ENCODE measurements at places on chromosomes 12 and 14.
A peak's percentile ranks its signal among the peaks of the same experiment; 100 is the strongest.

GRCh38 chr12:32603858-32604257 lies 75.2 kb upstream of the DNM1L start:
- DNase-seq = no peak

DNA sequence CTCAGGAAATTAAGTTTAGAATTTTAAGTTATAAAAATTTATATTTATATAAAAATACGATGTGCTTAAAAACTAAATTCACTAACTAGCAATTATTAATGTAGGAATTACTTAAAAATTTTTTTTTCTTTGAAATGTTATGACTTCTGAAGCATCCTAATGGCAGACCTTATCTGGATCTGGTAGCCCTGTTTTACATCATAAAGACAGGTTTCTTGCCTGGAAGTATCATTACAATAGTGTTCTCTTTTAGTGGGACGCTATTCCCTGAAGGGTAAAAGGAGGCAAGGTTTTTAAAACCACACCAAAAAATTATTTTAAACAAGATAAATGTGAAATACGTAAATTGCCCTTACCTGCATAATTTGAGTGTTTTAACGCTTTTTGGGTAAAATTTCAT lies 2.1 kb downstream of the WDR20 start:
- DNase-seq = no peak

GRCh38 chr12:46794593-46795190 lies 31.1 kb downstream of the SLC38A4 start:
- no peak for DNase-seq

GRCh38 chr14:32224737-32225377 lies 21.8 kb upstream of the RNU6-8 start:
- no peak for DNase-seq

DNA sequence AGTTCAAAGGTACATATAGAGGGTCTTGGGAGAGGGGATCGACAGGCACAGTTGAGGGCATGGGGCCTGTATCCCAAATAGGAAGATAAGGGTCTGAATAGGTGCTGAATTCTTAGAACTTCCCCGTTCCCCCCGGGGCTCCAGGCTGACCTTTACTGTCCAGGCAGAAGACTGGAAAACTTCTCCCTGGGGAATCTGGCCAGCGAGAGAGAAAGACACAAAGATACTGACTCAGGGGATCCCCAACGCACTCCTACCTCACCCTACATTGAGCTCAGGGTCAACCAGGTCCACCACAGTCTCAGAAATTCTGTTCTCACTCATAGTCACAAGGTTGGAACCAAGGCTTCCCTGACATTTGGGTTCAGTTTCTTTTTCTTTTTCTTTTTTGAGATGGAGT lies 46.2 kb downstream of the ACACB start:
- DNase-seq = no peak

DNA sequence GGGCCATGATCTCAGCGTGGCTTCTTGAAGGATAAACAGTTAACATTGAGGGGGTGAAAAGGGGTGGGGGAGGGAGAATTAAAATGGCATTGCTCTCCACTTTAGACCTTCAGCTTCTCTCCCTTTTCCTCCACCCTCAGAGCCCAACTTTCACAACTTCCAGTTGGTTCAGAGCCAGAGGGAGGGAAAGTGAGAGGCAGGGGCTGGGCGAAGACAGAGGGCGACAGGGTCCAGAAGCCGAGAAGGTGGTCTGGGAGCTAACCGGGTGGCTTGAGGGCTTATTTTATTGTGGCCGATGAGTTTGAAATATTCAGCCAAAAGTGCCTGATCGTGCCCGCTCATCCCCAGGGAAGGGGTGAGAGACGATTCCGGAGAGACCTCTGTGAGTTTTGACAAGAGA lies 4.1 kb downstream of the BMP4 start:
- no peak for DNase-seq

DNA sequence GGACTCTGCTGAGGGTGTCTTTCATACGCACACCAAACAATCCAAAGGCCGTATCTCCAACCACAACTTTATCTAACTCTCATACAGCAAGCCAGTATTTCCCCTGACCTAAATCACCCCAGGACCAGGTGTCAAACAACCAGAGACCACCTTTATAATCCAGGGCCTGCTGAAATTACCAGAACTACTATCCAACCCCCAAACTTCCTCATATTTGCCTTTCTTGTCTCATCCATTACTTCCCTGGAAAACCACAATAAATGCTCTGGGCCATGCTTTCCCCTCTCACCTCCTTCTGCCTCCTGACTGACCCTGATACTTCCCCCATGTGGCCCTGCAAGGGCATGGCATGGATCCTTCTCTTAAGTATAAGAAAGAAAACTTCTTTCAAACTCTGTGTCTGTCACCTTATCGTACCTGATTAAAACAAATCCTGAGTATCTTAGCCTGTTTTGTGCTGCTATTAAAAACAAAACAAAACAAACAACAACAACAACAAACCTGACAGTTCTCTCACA lies 44.7 kb upstream of the CRACR2A start:
- DNase-seq = no peak

DNA sequence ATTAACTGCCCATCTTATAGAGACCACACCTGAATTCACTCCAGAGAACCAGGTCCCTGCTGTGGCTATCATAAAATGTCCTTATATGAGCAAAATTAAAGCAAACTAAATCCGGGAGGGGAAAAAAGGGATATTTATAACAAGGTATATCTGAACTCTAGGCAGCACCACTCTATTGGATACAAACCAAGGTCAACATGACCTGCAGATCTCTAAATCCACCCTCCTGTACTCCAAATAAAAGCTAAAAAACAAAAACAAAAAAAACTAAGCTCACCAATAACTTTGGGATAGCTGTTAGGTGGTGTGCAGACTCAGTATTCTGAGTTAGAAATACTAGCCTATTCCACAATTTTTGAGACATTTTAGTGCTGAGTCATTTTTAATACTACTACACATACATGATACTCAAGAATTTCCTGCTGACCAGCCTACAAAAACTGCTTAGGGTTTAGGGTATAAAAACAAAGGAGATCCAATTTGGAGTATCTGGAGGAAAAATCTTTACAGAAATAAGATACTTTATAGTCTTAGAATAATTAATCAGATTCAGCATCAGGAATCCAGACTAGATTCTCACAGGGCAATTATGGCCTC lies 46.6 kb upstream of the LTBP2 start:
- DNase-seq = no peak

- no peak for DNase-seq
These were observed 15.5 kb upstream of the TMX1 start for GRCh38 chr14:51224551-51224950.

- no peak for DNase-seq
These were observed 19.0 kb downstream of the SUSD6 start for GRCh38 chr14:69630360-69630759.

DNA sequence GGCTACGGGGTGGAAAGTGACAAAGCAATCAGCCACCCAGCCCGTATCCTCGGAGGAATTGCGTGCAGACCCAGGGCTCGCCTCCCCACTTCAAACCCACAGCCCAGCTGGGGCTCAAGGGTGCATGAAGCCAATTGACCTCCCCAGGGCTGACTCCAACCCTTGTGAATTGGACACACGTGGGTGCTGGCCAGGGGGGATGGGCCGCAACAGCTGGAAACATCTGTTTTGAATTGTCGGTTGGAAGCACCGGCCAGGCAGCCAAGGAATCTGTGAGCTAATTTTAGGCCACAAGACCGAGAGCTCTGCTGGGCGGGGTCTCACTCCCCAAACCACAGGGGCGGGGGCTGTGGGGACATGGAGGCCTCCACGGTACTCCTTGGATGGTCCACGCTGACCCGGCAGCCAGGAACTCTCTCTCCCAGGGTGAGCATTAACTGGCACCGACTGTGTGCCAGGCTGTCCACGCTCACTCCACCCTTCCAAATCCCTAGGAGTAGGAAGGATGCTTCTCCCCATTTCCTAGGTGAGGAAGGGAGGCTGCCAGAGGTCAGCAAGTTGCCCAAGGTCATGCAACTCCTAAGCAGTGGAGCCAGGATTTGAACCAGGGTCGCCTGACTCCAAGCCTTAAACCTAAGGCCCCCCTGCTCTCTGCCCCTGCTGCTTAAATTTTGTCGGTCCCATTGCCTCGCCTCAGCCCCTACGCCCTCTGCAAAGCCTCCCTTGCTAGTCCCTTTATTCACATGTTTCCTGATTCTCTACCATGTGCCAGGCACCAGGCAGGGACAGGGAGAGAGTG lies 11.9 kb upstream of the TMEM119 start:
- DNase-seq = no peak

DNA sequence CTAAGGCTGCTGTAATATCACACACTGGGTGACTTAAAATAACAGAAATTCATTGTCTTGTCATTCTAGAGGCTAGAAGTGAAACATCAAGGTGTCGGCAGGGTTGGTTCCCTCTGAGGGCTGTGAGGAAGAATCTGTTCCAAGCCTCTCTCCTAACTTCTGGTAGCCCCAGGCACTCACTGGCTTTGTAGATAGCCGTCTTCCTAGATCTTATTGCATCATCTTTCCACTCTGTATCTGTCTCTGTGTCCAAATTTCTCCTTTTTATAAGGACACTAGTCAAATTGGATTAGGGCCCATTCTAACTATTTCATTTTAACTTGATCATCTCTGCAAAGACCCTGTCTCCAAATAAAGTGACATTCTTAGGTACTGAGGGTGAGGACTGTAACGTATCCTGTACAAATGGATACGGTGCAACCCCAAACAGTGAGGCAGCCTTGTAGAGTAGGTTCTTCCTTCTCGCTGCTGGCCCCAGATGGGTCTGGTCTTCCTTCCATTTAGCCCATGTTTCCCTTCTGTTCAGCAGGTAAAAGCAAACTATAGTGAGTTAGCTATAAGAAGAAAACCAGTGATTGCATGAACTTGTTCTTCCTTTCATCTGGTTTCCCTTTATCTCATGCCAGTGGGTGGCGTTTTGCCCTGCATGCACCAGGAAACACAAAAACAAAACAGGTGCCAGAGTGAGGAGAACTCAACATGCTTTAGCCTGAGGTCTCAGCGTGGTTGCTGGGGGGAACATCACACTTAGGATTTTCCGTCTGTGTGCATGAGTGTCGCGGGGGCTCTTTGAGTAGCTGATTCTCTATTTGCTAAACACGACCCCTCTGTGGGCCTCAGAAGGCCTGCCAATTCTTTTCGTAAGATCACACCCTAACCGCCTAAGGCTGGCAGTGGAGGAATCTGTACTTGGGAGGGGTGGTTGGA lies 19.5 kb downstream of the TTC9 start:
- peak; percentile 46 for DNase-seq

Measured in activated CD4-positive, alpha-beta T cell treated with anti-CD3 and anti-CD28 coated beads, Interleukin-2, amount 50 U/mL, for 1 hour (primary cell).